ENCODE measurements at places on chromosomes 2 and 18.
A peak's percentile ranks its signal among the peaks of the same experiment; 100 is the strongest.

- no peak for DNase-seq
These were observed 1.8 kb downstream of the IL36RN start for GRCh38 chr2:113060796-113061195.

DNA sequence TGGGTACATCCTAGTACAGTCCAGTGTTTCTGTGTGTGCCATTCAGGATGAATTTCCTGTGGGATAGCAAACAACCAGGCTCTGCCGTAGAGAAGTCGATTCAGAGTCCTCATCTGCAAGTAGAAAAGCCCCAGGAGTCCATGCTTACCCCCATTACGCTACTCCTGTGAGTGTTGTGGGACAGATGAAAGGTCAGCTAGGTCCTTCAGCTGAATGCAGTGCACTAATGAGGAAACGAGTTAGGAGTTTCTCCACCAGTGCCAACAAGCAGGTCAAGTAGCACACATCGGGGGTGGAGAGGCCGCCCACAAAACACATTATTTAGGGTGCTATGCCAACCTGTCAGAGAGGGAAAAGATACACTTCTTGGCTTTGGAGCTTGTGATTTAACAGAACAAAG is 2.5 kb upstream of the GPR39 start:
- no peak for DNase-seq

DNA sequence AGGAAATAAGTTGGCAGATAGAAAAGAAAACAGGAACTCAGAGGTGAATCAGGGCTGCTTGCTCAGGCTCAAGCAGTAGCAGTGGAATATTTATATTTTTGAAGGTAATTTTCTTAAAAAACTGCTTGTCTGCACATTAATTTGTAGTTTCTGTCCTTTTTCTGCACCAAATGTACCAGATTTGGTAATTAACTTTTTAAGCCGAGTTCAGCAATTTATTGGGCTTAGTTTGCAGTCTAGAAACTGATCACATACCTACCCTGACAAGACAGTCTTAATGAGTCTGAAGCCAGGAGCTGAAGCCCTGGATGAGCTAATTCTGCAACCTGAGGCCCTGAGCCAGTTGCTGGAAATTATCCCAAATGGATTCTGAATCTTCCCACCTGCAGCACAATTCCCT is 647.0 kb downstream of the TDRD15 start:
- no peak for DNase-seq

DNA sequence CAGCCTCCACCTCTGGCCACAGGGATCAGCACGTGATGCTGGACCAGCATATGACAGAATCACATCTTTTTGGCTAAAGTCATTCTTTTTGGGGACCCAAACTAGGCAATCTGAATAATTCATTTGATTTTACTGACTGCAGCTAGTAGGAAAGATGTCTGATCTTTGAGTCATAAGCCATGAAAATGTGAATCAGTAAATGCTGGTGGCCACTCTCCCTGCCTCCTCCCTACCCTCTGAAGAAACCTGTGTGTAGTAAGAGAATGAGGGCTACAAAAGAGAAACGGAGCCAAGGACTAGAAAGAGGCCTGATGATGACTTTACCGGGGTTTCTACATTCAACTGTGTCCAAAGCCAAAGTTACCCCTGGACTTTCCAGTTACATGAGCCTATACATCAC is 10.1 kb upstream of the LRPPRC start:
- no peak for DNase-seq

DNA sequence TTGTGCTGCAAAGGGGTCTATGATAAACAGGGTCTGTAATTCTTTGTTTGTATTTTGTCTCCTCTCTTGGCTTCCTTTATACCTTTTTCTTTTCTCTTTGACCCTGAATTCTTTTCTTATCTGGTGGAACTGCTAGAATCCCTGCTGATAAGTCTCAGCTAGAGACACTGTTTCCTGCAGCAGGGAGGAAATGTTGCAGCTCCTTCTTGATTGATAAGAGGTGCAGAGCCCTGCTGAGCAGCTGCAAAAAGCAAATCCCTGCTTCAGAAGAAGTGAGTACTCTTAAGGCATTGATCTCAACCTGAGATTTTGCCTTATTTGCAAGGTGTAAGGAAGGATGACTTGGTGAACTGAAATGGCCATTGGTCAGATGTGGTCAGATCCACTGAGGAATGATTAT is 167.8 kb downstream of the NUP35 start:
- no peak for DNase-seq

- DNase-seq = no peak
These were observed 249.1 kb upstream of the SALL3 start for GRCh38 chr18:78730546-78730945.

GRCh38 chr2:1745171-1746023 is 1.1 kb upstream of the PXDN start:
- DNase-seq = no peak

DNA sequence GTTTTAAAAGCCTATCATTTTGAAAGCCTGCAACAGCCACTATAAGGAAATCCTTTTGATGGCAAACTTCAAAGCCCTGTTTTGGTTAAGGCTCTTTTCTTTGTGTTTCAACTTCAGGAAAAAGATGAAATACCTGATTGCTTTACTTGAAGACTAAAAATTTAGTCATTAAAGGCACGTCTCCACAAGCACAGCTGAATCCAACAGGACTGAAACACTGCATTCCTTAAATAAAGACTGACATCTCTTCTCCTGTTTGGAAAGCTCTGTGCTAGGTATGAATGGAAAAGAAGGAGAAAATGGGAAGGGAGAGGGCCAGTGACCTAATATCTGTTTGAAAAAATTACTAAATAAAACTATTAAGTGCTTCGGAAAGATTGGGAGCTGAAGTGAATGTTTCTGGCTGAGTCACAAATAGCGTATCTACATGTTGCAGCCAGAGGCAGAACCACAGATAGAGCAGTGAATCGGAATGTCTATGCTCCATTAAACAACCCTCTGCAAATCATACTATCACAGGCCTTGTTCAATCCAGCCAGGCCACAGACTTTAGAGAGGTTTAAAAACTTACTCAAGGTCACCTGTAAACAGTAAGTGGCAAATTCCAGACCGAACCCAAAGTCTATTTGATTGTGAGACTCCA is 21.1 kb upstream of the RALBP1 start:
- no peak for DNase-seq

DNA sequence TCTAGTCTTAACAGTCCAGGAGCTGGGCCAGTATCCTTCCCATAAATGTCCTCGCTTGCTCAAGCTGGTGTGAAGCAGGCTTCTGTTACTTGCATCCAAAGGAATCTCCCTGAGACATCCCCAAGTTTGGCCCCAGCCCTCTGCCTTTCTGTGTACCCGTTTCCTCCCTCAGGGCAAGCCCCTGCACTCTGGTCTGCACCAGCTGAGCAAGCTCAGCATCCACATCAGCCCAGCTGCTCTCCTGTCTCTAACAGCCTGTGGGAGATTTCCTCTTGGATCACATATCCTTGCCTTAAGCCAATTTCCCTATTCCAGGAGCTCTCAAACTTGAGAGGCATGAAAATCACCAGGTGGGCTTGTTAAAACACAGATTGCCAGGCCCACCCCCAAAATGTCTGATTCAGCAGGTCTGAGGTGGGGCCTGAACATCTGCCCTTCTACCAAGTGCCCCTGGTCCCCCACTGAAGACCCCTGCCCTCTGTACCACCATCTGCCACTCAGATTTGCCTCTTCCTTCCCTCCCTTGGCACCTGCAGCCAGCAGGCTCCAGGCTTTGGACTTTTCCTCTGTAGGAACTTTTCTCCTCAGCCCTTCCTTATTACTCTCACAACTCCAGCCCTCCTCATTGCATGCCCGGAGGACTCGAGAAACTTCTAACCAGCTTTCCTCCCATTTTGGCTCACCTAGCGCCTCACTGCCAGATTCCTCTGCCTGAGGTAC is 32.1 kb downstream of the REEP1 start:
- DNase-seq = no peak

- DNase-seq = no peak
These were observed 22.6 kb upstream of the FAM117B start for GRCh38 chr2:202612145-202612544.

GRCh38 chr2:206984206-206984605 is 44.9 kb downstream of the CPO start:
- DNase-seq = no peak

- DNase-seq = no peak
These were observed 436.5 kb downstream of the RND3 start for GRCh38 chr2:150051004-150051403.

- no peak for DNase-seq
These were observed 863.9 kb downstream of the SUCLG1 start for GRCh38 chr2:83595121-83595690.

DNA sequence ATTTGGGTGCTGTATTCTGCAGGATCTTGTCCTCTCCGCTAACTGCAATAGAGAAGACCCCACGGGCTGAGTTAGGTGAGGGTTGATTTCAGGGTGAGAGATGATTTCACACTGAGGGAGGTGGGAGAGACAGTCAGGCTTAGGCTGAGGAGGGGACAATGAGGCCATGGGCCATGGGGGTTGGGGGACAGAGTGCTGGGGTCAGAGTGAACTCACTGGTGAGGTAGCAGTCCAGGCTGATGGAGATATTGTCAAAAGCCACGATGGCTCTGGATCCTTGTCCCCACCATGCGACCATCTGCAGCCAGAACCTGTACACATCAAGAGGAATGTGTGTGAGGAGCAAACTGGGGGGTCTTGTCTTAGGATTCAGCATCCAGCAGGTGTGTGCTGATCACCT is 160.0 kb downstream of the CLIP4 start:
- DNase-seq = no peak

- no peak for DNase-seq
These were observed 192.2 kb upstream of the HS6ST1 start for GRCh38 chr2:128510701-128511397.

GRCh38 chr2:172374318-172375240 is 52.8 kb upstream of the ITGA6 start:
- no peak for DNase-seq

- DNase-seq = no peak
These were observed 4.5 kb downstream of the TIMM21 start for GRCh38 chr18:74152857-74153256.

DNA sequence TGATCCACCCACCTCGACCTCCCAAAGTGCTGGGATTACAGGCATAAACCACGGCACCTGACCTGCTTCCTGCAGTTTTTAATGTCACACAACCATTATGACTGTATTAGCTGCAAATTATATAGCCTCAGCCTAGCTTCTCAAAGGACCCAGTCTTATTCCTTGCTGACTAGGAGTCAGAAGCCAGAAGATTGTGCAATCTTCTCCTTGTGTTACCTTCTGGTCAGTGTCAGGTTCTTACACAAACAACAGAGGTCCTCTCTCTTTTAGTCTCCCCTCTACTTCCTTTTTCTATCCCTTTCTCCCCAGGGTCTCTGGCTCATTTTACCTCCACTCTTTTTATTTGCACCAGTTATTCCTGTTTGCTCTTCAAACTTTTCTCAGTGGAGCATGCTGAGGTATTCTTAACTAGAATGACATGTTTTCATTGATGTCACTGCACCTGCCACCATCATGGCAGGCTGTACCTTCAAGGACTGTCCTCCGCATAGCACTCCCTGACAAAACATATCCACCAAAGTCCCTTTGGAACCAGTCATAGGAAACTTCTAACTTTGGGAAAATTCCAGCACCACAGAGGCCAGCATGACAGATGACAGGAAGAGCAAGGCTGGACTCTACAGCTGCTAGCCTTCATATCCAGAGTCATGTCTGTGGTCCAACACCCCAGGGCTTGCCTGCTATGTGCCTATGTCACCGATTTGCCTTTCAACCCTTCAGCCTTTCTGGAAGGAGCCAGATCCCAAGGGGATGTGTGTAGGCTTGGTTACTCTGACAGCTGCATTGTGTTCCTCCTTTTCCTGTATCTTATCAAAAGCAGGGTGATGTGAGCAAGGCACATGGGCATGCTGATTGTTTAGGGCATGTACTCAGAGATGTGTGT is 45.2 kb upstream of the EPC2 start:
- no peak for DNase-seq

DNA sequence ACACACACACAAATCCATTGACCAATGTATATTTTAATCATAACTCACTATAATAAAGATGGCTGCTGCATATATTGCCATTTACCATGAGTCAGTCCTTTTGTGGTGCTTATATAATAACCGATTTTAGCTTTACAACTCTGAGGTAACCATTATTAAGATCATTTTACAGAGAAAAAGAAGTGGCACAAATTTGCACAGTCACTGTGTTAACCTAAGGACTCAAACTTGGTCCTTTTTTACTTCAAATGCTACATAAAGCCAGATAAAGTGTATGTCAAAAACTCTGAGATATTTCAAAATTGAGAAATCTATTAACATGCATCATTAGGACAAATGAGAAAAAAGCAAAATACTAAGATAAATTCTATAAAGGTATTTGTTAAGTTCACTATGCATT is 923.7 kb downstream of the NRXN1 start:
- no peak for DNase-seq

GRCh38 chr2:167581961-167582574 is 665.3 kb downstream of the STK39 start:
- no peak for DNase-seq

GRCh38 chr2:96906729-96907114 is 36.8 kb upstream of the SEMA4C start:
- DNase-seq = no peak

- DNase-seq = no peak
These were observed 185.7 kb downstream of the HAUS1 start for GRCh38 chr18:46289931-46290330.

- no peak for DNase-seq
These were observed 35.9 kb downstream of the INPP4A start for GRCh38 chr2:98480598-98480997.

- DNase-seq = no peak
These were observed 7.9 kb upstream of the TMX3 start for GRCh38 chr18:68722821-68723220.

GRCh38 chr18:12777500-12777944 is 74.7 kb downstream of the PSMG2 start:
- DNase-seq = no peak

DNA sequence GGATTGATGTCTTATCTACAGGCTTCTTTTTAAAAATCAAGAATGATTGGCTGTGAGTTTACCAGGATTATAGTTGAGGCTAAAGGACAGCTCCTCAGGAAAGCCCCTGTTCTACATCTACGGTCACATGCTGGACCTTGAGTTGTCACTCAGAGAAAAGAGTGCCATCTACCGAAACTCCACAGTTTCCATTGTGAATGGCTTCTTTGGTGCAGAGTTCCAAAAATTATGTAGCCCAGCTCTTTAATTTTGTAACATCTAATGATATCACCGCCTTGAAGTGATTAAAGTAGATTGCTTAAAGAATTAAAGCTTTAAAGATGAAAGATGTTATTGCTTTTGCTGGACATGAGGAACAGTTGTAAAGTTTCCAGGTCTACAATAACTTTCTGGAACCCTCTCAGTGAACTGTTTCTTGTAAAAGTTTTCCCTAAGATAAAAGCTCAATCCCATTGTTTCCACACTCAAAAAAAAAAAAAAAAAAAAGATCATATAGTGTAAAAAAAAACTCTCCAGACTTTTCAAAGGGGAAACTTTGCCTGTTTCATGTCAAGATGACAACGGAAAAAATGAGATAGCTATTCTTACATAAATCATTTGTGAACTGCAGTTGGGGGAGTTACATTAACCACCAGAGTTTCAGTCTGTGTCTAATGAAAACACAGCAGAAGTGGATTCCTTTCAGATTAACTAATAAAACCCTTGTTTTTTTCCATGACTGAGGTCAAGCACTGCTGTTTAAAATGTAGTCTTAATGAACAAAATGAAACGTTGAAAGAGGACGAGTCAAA is 4.3 kb downstream of the COL3A1 start:
- DNase-seq = no peak

GRCh38 chr2:62794791-62795190 is 89.3 kb downstream of the EHBP1 start:
- peak; percentile 80 for DNase-seq

Measured in NCI-H2029 (cell line).